ENCODE measurements at places on chromosomes 16 and 17.

DNA sequence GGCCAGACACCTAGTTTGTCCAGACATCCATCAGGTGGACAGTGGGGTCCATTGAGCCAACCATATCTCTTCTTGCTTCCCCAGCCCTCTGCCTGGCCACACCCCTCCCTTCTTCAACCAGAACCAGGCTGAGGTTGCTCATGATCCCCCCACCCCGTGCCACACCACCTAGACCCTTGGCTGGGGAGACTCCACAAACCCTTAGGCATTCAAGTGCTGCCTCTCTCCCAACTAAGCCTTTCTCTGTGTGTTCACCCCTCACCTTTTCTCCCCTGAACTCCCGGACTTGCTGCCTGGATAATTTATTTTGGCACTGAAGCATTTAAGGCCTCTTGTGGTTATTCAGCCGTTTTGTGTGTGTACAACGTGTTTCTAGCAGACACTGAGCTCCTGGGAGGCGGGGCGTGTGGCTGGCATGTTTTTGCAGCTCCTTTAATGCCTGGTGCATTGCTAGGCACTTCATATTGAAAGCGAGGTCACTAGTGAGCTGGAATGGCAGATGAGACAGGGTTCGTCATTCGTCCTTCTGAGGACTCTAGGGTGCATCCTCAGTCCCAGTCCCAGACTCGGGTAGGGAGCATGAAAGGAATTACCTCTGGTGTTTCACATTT lies 28.7 kb downstream of the CACNA1G start:
- no peak for DNase-seq

GRCh38 chr16:85190572-85190971 lies 78.3 kb upstream of the CIBAR2 start:
- DNase-seq, result no peak

GRCh38 chr16:5905935-5906334 lies 808.3 kb upstream of the EEF2KMT start:
- no peak for DNase-seq

DNA sequence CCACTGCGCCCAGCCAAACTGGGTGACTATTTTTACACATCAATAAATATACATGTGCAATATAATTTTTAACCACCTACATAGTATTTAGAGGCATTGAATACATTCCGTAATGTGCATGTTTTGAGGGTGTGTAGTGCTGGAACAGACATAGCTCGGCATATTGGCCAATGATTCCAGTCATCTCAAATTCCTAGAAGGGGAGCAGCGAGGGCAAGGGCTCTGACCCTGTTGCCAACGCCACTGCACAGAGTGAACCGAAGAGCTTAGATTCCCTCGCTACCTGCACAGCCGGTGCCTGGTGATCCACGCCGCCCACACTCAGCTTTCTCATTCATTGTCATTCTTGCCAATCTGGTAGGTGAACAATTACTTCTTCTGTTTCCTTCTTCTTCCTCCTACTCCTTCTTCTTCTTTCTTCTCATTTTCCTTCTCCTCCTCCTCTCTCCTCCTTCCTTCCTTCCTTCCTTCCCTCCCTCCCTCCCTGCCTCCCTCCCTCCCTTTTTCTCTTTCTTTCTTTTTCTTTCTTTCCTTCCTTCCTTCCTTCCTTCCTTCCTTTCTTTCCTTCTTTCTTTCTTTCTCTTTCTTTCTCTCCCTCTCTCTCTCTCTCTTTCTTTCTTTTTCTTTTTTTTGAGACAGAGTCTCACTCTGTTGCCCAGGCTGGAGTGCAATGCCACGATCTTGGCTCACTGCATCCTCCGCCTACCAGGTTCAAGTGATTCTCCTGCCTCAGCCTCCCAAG lies 26.3 kb upstream of the ATP2A3 start:
- DNase-seq, result no peak

DNA sequence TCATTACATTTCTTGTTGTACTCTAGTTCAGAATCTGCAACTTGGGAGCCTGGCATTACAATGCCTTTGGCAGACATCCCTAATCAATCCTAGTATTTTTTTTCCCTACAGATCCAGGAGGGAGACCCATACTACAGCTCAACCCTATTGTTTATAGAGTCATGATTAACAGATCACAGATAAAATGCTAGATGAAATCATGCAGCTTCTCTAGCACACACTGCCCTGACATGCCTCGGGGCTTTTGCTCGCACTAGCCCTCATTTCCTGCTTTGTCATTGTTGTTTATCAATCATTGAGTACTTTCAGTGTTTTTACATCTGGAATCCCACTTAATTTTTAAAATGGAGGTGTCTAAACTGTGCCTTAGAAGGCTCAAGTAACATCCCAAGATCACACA lies 412.5 kb downstream of the CA10 start:
- DNase-seq, result no peak

Data from OCI-LY7 (cell line).